Activated CD4-positive, alpha-beta T cell treated with anti-CD3 and anti-CD28 coated beads, Interleukin-2, amount 10 ng/mL, durations not matched to agents 7 days and 5 days (primary cell): ENCODE measurements at places on chromosomes 2 and 18.

DNA sequence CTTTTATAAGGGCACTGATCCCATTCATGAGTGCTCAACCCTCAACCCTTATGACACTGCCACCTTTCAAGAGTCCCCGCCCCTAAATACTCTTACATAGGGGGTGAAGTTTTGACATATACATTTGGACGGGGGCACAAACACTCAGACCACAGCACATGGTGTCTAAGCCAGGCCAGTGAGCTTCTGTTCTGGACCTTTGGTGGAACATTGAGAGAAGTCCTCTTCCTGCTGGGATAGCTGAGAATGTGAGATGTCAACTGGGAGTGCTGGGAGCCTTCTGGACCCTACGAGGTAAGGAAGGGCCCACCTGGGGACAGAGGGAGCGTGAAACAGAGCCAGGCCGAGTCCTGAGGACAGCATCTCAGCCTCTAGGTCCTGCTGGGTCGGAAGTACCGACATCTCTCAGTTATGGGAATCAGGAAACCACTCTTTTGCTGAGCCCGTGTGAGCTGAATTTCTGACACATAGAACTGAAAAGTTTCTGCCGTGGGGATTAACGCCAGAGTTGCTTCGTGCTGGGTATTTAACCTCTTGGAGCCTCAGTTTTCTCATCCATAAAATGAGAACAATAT is 114.9 kb downstream of the PDCL3 start:
- no peak for DNase-seq

- no peak for DNase-seq
Measured at GRCh38 chr2:9590641-9591040, 35.0 kb upstream of the ADAM17 start.

- no peak for DNase-seq
Measured at GRCh38 chr2:119746836-119747686, 12.7 kb upstream of the PTPN4 start.

DNA sequence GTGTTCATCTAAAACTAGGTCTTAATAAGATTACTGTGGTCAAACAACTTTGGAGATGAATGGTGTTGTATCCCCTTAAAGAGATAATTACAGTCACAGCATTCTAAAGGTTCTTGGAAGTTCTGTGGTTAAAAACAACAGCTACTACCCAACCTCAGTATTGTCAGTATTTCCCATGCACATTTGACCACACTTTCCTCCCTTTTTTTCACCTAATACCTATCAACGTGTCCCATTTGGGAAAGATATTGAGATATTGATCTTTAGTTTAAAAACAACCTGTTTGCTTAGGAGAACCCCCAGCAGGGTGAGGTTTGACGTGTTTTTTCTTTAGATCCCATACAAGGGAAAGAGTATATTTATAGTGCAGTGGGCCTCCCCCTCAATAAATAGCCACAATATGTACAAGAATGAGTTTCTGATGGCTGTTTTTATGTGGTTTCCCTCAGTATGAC is 65.6 kb downstream of the WDR7 start:
- no peak for DNase-seq

DNA sequence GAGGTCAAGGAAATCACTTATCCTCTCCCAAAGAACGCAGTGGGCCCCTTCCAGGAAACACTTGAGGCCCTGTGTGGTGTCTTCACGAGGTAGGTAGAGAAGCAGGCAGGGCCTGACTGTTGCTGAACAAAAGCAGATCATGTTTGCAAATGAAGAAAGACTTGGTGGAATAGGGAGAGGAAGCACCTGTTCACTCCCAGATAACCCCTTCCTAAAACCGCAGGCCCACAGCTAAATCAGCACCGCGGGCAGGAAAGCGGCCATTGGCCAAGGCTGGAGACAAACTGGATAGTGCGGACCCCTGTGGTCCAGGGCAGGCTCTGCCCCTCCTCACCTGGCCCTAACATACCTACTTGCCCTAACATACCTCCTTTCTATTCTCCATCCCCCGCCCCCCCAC is 64.9 kb upstream of the KLHL29 start:
- DNase-seq: no peak

GRCh38 chr18:35581898-35582641 is 530 bp downstream of the GALNT1 start:
- no peak for DNase-seq
